CMK (cell line): ENCODE measurements at places on chromosomes 4 and X.

- DNase-seq, result no peak
Observed at GRCh38 chr4:83704786-83705185, 168.9 kb downstream of the GPAT3 start.

DNA sequence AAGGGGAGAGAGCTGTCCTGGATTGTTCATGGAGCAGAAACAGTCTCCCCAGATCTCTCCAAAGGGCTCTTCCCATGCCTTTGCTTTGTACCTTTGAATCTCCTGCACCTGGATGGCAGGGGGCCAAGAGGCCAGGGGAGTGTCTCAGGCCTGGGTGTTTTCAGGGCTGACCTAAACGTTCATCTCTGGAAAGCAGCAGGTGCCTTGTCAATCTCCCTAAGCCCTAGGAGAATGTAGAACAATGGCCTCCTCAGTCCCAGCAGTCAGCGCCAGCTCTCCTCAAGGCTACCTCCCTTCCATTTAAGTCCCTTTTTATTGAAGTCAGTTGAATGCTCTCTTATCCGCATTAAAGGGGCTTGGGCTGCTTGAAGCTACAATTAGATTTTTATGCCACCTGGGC lies 31.2 kb upstream of the NSUN7 start:
- no peak for DNase-seq

DNA sequence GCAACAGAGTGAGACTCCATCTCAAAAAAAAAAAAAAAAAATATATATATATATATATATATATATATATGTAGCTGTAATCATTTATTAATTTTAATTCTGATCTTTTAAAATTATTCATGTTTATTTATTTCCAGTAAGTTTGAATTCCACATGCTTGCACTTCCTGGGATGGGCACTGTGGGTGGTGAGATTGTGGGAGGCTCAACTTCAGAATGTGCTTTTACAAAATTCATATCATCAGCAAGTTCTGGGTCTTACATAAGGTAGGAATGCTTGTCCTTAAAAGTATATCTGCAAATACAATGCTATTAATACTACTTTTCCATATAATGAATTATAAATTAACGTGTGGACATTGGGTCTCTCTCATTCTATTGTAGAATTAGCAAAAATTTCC lies 156.5 kb downstream of the EMCN start:
- DNase-seq, result no peak

GRCh38 chrX:118971552-118971951 lies 2.9 kb upstream of the LONRF3 start:
- no peak for DNase-seq

GRCh38 chr4:131721883-131722282 lies 1427.2 kb upstream of the PCDH10 start:
- DNase-seq, result no peak

GRCh38 chr4:34492414-34492813 lies 1751.9 kb downstream of the ARAP2 start:
- DNase-seq, result no peak

- DNase-seq, result no peak
Observed at GRCh38 chr4:80187677-80188076, 9.6 kb upstream of the PRDM8 start.

GRCh38 chrX:132488180-132488705 lies 595 bp downstream of the MBNL3 start:
- no peak for DNase-seq

- no peak for DNase-seq
Observed at GRCh38 chr4:168677879-168678278, 181.0 kb downstream of the PALLD start.

DNA sequence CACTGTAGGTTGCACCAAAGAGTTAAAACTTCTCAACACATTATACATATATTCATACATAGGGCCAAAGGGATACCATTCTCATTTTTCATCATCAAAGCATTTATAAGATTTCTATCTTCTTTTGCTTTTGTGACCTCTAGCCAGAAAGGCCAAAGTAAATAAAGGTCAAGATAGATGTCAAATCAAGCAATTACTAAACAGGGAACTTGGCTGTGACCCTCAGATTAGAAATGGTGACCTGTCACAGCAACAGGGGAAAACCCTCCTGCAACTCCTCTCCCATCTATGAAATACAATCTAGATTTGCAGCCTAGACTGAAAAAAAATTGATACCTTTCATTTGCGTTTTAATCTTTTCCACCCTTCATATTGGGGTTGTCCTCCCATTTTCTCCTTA lies 225.6 kb upstream of the FAM241A start:
- no peak for DNase-seq

DNA sequence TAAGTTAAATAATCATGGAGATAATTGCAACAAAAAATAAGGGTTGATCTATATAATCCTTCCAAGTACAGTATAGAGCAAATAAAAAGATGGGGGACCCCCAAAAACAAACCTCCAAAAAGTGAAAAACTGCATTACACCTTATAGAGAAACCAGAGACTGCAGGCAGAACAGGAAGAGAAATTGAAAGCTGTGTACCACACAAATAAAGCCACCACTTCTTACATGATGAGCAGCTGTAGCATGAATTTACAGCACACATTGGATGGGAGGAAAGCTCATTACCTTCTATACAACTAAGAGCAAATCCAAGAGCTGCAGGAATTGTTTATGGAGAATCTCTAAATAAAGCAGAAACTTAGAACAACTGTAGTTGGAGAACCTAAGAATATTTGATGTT lies 152.4 kb upstream of the PDE5A start:
- DNase-seq, result no peak

- DNase-seq, result no peak
Observed at GRCh38 chrX:15916704-15917084, 62.1 kb upstream of the AP1S2 start.

DNA sequence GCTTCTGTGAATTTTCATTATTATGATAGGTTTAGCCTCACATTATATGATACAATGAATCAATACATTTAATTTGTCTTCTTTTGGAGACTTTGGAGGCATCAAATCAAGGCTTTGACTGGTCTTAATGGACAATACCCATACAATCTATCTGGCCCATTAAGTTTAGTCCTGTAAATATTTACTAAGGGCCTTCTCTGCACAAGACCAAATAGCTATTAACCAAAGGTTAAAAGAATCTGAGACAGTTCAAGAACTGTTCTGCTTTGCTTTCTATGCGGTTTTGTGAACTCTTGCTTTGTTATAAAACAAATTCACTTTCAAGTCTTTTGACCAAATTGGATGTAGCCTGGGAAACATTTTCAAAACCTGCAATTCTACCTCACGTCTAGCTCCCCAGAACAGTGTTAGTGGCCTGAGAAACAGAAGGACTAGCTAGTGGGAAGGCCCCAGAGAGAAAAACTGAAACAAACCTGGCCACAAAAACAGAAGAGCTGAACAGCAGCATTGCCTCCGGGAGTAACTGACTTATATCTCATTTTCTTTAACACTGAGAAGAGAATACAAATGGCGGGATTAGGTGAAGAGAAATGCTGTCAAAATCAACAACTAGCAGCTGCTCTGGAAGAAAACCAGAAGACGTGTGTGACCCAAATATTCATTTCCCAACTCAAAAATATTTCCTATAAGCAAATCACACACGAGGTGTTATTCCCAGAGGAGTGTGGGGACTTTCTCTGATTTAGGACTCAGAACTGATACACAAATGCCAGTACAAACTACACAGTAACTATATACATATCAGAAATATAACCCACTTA lies 548 bp downstream of the TLR1 start:
- no peak for DNase-seq

DNA sequence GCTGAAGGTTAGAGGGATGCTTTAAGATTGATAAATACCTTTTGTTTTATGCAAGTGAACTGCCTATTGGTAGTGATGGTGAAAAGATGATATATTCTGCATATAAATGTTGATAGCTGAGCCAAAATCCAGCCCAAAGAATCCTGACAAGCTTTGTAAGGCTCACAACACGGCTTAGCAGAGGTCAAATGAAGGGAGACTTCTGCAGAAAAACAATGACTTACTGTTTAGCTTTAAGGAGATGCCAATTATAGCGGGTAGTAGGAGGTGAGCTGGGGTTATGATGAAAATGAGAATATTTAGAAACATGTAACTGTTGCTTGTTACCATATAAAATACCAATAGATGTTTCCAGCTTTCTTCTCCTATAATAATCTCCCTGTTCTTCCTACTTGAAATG lies 97.1 kb downstream of the AFF1 start:
- DNase-seq, result no peak

GRCh38 chrX:8366481-8366880 lies 98.1 kb upstream of the VCX3B start:
- DNase-seq, result no peak

- no peak for DNase-seq
Observed at GRCh38 chrX:24283127-24283794, 30.6 kb downstream of the SUPT20HL2 start.

GRCh38 chrX:134679221-134679620 lies 20.9 kb upstream of the PLAC1 start:
- no peak for DNase-seq

DNA sequence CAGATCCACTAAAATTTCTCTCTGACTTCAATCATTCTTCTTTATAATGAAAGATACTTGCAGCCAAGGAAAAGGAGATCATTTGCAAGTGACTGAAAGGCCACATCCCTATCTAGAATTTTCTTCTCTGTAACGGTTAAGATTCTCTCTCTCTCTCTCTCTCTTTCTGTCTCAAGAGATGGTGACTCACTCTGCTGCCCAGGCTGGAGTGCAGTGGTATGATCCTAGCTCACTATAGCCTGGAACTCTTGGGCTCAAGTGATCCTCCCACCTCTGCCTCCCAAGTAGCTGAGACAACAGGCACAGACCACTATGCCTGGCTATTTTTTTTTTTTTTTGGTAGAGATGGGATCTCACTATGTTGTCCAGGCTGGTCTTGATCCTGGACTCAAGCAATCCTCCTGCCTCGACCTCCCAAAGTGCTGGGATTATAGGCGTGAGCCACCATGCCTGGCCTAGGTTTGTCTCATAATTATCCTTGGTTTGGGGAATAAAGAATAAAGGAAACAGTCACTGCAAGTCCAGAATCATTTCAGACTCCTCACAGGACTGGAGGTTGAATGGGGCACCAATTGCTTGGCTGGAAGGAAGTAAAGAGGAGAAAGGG lies 33.3 kb upstream of the GALNT7 start:
- no peak for DNase-seq

DNA sequence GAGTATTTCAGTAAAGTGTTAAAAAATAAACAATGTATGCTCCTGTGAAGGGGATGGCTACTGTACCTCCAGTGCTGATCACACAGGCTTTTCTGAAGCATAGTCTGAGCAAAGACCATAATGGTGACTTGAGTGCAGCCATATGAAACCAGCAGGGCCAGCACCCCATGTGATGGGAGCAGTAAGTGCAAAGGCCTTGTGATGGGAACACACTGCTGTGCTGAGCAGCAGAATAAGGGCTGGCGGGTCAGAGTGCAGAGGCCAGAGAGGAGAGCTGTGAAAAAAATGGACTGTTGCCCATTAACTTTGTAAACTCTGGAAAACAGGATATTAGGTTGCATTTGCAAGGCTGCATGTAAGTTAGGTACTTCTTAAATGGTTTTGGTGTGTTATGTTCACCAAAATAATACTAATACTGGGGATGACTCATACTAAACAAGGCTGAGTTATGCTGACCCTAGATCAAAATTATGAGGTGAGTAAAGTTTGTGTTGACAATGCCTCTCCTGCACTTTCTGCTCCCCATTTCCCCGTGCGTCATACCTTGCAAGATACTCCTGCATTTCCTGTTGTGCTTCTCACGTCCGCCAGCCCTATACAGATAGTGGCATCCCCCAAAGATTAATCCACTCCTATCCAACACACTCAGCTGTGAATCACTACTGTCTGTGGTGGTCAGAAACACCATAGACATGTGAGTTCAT lies 67.0 kb upstream of the FAM9A start:
- DNase-seq, result no peak

DNA sequence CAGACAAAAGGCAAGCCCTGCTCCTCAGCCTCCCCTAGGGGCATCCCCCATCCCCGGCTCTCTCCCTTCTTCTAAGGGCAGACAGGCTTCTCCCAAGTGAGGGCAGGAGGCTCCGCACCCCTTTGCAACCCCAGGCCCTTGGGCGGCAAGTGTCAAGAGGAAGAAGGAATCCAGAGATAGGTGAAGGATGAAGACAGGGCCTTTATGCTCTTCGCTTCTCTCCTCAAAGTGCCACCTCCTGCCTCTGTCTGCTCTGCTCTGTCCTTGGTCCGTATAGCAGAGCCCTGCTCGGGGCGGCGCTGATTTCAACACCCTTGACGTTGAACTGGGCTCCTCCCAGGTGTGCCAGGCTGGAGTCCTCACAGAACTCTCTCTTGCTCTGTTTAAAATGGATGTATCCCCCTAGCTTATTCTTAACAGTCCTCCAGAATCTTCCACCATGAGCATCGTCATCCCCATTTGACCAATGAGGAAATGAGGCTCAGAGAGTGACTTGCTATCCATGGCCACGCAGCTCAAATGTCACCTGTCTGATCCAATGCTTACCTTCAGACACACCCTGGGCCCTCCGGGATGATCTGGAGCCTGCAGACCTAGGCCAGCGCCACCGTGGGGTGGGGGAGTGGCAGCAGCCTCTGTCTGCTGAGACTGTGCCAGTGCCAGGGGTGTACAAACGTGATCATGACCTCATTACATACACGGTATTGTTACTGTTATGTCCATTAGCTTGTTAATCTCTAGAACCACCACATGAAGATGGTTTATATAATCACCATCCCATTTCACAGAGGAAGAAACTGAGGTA lies 99.8 kb downstream of the PHKA2 start:
- DNase-seq, result no peak

GRCh38 chrX:134870419-134870818 lies 120.4 kb upstream of the SMIM10 start:
- no peak for DNase-seq

- no peak for DNase-seq
Observed at GRCh38 chr4:8852118-8852704, 19.4 kb downstream of the HMX1 start.

- no peak for DNase-seq
Observed at GRCh38 chr4:156553659-156554058, 417.9 kb downstream of the PDGFC start.

DNA sequence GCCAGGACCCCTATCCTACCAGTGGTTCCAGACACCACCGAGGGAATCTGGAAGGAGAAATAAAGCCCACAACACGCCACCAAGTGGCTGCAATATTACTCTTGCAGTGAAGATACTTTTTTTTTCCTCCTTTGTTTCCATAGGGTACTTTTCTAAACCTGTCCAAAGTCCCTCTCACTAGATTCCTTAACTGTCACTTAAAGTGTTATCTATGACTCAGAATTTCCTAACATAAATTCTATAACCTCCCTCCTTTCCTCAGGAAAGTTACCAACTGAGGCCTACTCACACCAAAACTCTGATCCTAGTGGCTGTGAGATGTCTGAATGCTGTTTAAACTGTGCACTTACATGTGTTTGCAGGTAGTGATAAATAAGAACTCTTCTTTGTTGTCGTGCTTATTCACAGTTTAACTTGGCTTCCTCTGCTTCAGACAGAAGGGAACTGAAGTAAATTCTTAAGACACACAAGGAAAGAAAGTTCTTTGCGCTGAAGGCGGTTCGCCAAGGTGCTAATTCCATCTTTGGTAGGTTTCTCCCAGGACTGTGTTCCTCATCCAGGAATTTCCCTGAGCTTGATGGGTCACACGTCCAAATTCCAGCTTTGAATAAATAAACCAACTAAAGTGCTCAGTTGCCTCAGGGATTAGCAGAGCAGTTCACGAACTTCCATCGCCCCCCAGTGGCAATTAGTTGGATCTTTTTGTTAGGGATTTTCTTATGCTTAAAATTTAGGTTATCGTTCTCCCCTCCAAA lies 10.7 kb upstream of the HCCS start:
- no peak for DNase-seq

- no peak for DNase-seq
Observed at GRCh38 chr4:6806924-6807626, 24.5 kb downstream of the KIAA0232 start.
